ENCODE measurements at places on chromosomes 13 and 19. TPM values are rescaled to one million over a fixed set of nuclear protein-coding genes. Genes with fewer than 3 reads are reported as not detected.

DNA sequence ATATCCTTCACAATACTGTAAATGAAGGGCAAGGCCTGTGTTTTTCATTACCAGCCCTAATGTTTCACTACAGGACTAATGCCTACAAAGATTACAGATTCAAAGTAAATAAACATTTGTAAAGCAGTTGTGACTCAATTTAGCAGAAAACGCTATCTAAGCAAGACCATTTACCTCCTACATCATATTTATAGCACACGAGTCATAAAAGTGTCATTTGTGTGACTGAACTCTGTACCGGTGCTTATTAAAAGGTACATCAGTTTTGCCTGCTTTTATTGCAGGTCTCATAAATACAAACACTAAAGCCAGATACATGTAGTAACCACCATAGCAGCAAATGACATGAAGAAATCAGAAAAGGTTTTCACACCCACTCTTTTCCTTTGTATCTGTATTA lies 61.5 kb upstream of the SLC15A1 start:
- H3K4me3 ChIP-seq, result no peak overlapping the region
- no peak overlapping the region for H3K27ac ChIP-seq
- no peak for DNase-seq
- H3K27me3 ChIP-seq, result no peaks in the 10 kb centered on the region

DNA sequence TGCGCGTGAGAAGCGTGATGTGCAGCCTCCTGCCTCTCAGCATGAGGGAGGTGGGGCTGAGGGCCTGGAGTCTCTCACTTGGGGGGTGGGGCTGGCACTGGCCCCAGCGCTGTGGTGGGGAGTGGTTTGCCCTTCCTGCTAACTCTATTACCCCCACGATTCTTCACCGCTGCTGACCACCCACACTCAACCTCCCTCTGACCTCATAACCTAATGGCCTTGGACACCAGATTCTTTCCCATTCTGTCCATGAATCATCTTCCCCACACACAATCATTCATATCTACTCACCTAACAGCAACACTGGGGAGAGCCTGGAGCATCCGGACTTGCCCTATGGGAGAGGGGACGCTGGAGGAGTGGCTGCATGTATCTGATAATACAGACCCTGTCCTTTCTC lies 8.7 kb downstream of the CD177 start:
- no peak overlapping the region for H3K4me3 ChIP-seq
- H3K4me1 ChIP-seq, result no peaks in the 10 kb centered on the region
- no peak overlapping the region for H3K27ac ChIP-seq
- no peaks in the 10 kb centered on the region for H3K36me3 ChIP-seq

GRCh38 chr13:91278888-91279287 lies 68.6 kb upstream of the MIR17HG start:
- no peaks in the 10 kb centered on the region for H3K4me1 ChIP-seq
- no peak for DNase-seq
- no peaks in the 10 kb centered on the region for H3K27me3 ChIP-seq
- no peaks in the 10 kb centered on the region for H3K36me3 ChIP-seq
- H3K27ac ChIP-seq, result no peak overlapping the region
- no peak overlapping the region for H3K4me3 ChIP-seq

- H3K36me3 ChIP-seq, result peaks cover 39% of the 10 kb centered on the region
- no peak for DNase-seq
- H3K4me1 ChIP-seq, result no peaks in the 10 kb centered on the region
- H3K27me3 ChIP-seq, result no peaks in the 10 kb centered on the region
- H3K27ac ChIP-seq, result no peak overlapping the region
These were observed 14.1 kb downstream of the PNPLA6 start for GRCh38 chr19:7549429-7550148.

DNA sequence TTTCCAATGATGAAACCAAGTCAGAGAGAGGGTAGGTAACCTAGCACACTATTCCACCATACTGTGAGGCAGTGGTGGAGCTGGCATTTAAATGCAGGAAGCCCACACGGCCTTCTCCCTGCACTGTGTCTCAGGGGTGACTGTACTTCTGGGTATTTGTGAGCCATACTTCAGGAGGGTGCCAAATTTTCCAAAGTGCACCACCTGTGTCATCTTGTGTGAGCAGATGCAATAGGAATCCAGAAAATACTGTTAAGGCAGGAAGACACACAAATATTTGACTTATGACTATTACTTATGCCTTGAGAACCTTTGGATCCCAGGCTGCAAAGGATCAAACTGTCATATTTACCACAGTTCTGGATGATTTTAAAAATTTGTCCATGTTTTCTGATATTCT lies 17.3 kb downstream of the ZNF229 start:
- H3K27ac ChIP-seq, result no peak overlapping the region
- H3K27me3 ChIP-seq, result no peaks in the 10 kb centered on the region
- DNase-seq, result no peak
- H3K4me3 ChIP-seq, result no peak overlapping the region
- H3K4me1 ChIP-seq, result no peaks in the 10 kb centered on the region

USF2 gene
- 201 TPM for total RNA-seq

PDX1 gene
- not detected for total RNA-seq

GSX1 gene
- not detected for total RNA-seq

ZNF850 gene
- total RNA-seq, result 3.3 TPM
